ENCODE measurements at places on chromosomes 3 and 15.
A peak's percentile ranks its signal among the peaks of the same experiment; 100 is the strongest.

DNA sequence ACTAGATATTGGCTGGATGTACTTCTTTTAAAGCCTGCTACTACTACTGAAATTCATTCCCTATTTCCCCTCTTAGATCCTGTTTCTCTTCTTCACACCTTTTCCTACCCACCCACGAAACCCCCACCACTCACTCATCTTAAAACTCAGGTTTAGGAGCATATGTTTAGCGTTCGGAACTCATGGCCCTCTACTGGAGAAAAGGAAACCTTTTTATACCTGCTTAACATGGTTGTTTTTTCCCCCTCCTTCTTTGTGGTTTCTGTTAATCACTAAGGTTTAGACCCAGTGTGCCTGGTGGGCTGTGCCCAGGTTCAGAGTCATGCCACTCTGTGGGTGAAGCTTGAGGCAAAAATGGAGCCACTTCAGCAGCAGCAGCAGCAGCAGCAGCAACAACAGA lies 2.6 kb downstream of the ARID3B start:
- no peak overlapping the region for H3K27ac ChIP-seq
- no peak for DNase-seq
- no peaks in the 10 kb centered on the region for H3K27me3 ChIP-seq
- H3K36me3 ChIP-seq, result peaks cover 26% of the 10 kb centered on the region
- peak overlapping the region; percentile 94 for H3K4me3 ChIP-seq

- no peak overlapping the region for H3K27ac ChIP-seq
- no peak overlapping the region for H3K4me3 ChIP-seq
- no peaks in the 10 kb centered on the region for H3K4me1 ChIP-seq
- no peaks in the 10 kb centered on the region for H3K27me3 ChIP-seq
Observed at GRCh38 chr3:62233065-62233464, 140.3 kb downstream of the FEZF2 start.

GRCh38 chr3:72231439-72232196 lies 446.7 kb upstream of the PROK2 start:
- no peaks in the 10 kb centered on the region for H3K27me3 ChIP-seq
- DNase-seq, result no peak
- no peak overlapping the region for H3K4me3 ChIP-seq
- no peaks in the 10 kb centered on the region for H3K4me1 ChIP-seq

DNA sequence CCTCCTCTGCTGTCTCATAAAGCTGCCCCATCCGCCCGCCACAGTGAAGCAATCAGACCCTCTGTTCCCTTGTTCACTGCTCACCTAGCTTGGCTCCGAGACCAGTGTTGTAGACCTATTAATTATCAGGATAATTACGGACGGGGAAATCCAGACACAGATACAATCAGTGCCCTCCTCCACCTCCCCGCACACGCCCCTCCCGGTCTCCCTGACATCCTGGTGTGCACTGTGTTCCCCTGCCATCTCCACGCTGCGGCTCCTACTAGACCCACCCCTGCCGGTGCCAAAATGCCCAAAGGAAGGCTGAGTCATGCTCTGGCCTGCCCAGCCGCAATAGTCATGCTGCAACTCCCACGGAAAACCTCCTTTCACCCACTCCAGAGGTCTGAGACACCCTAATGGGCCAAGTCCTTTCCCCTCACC lies 277.3 kb upstream of the TLE3 start:
- H3K36me3 ChIP-seq, result no peaks in the 10 kb centered on the region
- H3K27ac ChIP-seq, result no peak overlapping the region
- peak; percentile 26 for DNase-seq
- no peaks in the 10 kb centered on the region for H3K27me3 ChIP-seq
- peaks cover 2% of the 10 kb centered on the region for H3K4me1 ChIP-seq
- no peak overlapping the region for H3K4me3 ChIP-seq

DNA sequence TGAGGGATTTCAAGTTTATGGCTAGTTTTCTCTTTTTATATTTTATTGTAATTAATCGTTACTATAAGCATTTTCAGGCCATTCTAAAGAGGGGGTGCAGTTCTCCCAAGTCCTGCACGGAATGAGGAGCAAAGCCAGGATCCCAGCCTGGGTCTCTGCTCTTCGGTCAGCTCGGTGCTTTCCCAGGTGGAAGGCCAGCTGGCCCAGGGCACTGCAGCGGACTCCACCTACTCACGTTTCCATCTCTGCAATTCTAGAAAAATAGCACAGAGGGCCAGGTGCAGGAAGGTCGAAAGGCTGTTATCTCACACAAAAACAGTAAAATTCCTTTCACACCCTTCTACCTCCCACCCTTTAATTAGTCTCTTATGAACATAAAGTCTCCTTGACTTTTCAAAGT lies 59.5 kb upstream of the HES1 start:
- no peak overlapping the region for H3K27ac ChIP-seq
- no peaks in the 10 kb centered on the region for H3K36me3 ChIP-seq
- DNase-seq, result no peak
- no peak overlapping the region for H3K4me3 ChIP-seq

GRCh38 chr3:159884661-159885402 lies 103.8 kb upstream of the IL12A start:
- no peak overlapping the region for H3K27ac ChIP-seq
- no peaks in the 10 kb centered on the region for H3K27me3 ChIP-seq
- no peaks in the 10 kb centered on the region for H3K36me3 ChIP-seq

DNA sequence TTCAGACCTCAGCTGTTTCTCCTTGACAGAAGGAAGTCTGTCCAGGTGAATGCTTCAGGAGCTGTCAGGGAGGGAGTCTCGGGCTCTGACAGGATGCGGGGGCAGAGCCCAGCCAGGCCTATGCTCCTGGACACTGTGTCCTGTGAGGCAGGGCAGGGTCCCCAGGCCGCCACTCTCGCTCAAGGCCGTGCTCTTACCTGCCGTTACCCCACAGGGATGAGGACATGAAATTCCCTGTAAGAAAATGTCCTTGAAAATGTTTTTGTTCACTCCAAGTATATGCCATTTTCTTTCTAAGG lies 63.9 kb downstream of the BOC start:
- DNase-seq, result peak; percentile 11
- no peak overlapping the region for H3K4me3 ChIP-seq
- H3K36me3 ChIP-seq, result peaks cover 14% of the 10 kb centered on the region
- H3K27ac ChIP-seq, result no peak overlapping the region

GRCh38 chr3:17195856-17196604 lies 311.3 kb downstream of the PLCL2 start:
- H3K27ac ChIP-seq, result no peak overlapping the region
- no peaks in the 10 kb centered on the region for H3K4me1 ChIP-seq
- no peak overlapping the region for H3K4me3 ChIP-seq

- H3K27ac ChIP-seq, result no peak overlapping the region
- H3K4me3 ChIP-seq, result no peak overlapping the region
- H3K36me3 ChIP-seq, result no peaks in the 10 kb centered on the region
- no peaks in the 10 kb centered on the region for H3K27me3 ChIP-seq
- DNase-seq, result no peak
- no peaks in the 10 kb centered on the region for H3K4me1 ChIP-seq
Observed at GRCh38 chr3:31275038-31275572, 257.6 kb upstream of the STT3B start.

DNA sequence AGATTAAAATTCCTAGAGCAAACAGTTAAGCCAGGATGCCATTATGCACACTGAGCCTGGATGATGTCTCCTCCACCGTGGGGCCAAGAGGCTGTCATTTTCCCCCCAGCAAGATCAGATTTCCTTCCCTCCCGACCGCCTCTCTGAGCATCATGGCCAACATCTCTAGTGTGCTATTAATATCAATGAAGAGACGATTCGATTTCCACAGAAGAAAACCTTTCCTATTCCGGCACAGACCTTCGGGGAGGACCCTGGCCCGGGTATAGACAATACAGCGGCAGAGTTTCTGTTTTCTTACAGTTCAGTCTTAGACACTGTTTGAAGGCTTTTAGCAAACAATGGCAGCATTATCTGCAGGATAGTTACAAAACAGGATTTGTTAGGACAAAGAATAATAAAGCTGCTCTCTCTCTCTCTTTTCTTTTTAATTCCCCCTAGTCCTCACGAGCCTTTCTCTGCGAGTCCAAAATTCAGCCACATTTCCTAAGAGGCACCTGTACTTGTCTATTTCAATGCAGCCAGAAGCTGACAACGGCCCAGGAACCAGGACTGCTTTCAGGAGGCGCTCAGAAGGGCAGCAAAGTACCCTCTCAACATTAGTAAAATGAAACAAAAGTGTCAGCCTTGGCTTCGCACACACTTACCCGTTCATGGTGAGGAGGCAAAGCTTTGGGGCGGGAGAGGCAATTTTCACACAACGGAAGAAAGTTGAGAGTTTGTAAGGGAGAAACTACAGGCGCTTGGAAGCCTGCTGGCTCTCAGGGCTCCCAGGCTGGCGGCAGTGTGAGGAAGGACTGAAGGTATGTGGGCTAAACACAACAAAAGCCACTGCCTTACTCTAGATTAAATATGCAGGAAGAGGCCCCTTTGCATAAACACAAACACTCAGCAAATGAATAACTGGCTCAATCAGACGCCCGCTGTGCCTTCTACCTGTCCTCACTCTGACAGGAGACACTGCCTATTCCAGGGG lies 278.0 kb downstream of the FOXP1 start:
- peak overlapping the region; percentile 83 for H3K27ac ChIP-seq
- no peaks in the 10 kb centered on the region for H3K27me3 ChIP-seq
- H3K36me3 ChIP-seq, result no peaks in the 10 kb centered on the region
- DNase-seq, result peak; percentile 88
- H3K4me1 ChIP-seq, result peaks cover 11% of the 10 kb centered on the region
- H3K4me3 ChIP-seq, result peak overlapping the region; percentile 89

DNA sequence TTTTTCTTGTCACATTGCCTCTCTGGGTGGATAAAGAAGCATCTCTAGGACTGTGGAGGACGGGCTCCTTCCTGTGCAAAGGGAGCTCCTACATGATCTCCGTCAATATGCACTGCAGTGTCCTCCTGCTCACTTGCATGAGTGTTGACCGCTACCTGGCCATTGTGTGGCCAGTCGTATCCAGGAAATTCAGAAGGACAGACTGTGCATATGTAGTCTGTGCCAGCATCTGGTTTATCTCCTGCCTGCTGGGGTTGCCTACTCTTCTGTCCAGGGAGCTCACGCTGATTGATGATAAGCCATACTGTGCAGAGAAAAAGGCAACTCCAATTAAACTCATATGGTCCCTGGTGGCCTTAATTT lies 478 bp downstream of the GPR15 start:
- no peaks in the 10 kb centered on the region for H3K36me3 ChIP-seq
- no peaks in the 10 kb centered on the region for H3K4me1 ChIP-seq
- H3K27me3 ChIP-seq, result no peaks in the 10 kb centered on the region
- no peak overlapping the region for H3K4me3 ChIP-seq
- no peak overlapping the region for H3K27ac ChIP-seq
- no peak for DNase-seq

DNA sequence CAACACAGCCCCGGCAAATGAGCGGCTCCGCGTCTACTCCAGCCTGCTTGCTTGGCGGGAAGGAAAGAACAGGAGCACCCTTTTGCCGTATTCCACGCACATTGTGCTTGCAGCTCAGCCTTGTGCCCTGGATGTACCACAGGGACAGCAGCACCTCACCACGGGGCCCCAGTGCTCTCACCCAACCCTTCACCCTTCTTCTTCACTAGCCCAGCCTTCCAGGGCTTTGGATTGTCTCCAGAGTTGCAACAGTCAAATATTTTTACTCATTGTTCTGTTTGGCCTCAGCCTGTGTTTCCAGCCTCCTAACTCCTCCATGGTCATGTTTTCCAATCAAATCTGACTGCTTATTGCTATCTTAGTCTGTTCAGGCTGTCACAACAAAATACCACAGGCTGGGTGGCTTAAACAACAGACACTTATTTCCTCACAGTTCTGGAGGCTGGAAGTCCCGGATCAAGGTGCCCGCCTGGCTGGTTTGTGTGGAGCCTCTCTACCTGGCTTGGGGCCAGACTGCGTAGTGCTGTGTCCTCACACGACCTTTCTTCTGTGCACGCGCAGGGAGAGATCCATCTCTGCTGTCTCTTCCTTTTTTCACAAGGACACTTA lies 79.2 kb upstream of the ABHD17C start:
- no peaks in the 10 kb centered on the region for H3K4me1 ChIP-seq
- H3K36me3 ChIP-seq, result no peaks in the 10 kb centered on the region
- no peak for DNase-seq
- no peak overlapping the region for H3K27ac ChIP-seq
- H3K27me3 ChIP-seq, result no peaks in the 10 kb centered on the region
- H3K4me3 ChIP-seq, result no peak overlapping the region

- no peaks in the 10 kb centered on the region for H3K36me3 ChIP-seq
- DNase-seq, result no peak
- H3K4me1 ChIP-seq, result no peaks in the 10 kb centered on the region
- H3K27ac ChIP-seq, result no peak overlapping the region
Observed at GRCh38 chr3:71444028-71444860, 139.3 kb downstream of the FOXP1 start.

DNA sequence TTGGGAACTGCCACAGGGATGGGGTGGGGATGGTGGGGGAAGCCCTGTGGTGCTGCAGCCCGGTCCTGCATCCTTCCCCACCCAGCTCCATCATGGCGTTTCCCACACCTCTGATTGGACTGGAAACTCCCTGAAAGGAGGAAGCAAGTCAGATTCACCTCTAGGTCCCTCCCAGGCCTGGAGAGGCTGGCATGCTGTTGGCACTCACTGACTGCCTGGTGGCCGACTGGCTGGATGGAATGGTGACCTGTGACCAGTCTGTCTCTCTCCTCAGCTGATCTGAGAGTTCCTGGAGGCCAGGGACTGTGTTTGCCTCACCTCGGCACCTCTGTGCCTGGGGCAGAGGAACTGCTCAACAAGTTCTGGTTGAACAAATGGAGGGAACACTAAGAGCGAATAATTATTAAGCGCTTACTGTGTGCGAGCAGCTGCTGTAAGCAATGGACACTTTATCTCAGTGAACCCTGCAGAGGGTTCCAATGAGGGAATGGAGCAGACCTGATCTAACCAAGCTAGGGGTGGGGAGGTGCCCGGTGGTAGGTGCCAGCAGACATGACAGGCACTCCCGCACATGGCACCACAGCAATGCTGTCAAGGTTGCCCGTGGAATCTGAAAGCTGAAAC lies 3.5 kb upstream of the HHATL start:
- peak; percentile 20 for DNase-seq
- H3K4me3 ChIP-seq, result no peak overlapping the region
- no peaks in the 10 kb centered on the region for H3K27me3 ChIP-seq

DNA sequence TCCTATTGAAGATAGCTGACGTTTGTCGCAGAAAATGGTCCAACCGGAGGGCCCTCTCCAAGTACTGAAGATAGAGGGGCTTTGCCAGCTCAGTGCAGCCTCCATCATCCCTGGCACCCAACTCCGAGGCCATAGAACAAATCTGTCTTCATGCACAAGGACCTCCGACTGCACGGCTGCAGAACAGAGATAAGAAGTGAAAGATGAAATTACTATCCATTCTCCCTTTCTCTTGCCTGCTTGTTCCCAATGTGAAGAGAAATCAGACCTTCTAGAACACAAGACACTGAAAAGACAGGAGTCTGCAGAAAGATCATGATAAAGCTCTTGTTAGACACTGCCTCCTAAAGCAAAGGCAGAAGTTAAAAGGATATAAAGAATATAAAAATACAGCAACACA lies 19.9 kb downstream of the INO80 start:
- no peaks in the 10 kb centered on the region for H3K27me3 ChIP-seq
- no peak overlapping the region for H3K27ac ChIP-seq
- H3K4me3 ChIP-seq, result no peak overlapping the region
- peaks cover 68% of the 10 kb centered on the region for H3K36me3 ChIP-seq
- DNase-seq, result no peak

DNA sequence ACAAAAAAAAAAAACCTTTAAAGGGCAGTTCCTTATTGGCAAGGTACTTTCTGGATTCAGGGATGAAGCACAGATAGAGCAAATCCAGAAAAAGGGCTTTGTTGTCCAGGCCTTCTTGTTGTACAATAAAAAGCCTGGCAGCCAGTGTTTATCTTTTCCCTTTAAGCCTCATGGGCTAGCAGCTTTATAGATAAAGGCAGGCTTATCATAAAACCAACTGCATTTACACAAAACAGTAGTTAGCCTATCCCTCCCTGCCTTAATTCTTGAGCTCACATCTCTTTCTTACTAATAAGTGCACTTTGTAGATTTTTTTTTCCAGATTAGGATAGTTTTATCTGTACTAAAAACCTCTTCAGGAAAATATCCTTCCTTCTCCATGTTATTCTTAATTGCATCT lies 662.8 kb upstream of the CCDC54 start:
- no peak overlapping the region for H3K27ac ChIP-seq
- H3K4me3 ChIP-seq, result no peak overlapping the region
- no peaks in the 10 kb centered on the region for H3K4me1 ChIP-seq
- DNase-seq, result no peak
